ENCODE measurements at places on chromosomes 5 and 9.

GRCh38 chr9:20625003-20625349 lies 2.7 kb upstream of the MLLT3 start:
- no peak for DNase-seq

- DNase-seq, result no peak
Measured at GRCh38 chr5:141420855-141421488, at the start of gene PCDHGA11. Gene PCDHGA11 (plus strand): TSS chr5:141421051. CDS start chr5:141421228, 177 bp downstream.

- DNase-seq, result no peak
Measured at GRCh38 chr5:65927503-65928321, 1.3 kb downstream of the ERBIN start.

DNA sequence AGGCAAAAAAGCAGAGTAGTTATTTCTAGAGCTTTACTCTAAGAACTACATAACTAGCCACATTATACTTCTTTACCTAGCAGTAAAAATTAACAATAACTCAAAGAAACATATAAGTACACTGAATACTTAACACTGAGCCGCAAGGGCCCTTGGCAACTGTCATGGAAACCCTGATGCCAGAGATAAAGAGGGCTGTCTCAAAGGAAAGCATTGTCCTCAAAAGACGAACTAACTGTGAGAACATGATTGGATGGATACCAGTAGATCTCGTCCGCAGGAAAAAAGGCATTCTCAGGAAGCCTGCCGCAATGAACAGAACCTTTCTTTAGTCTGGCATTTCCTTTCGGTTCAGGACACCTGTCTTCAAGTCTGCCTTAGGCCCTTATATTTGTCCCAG lies 379.0 kb upstream of the SLC30A5 start:
- no peak for DNase-seq

DNA sequence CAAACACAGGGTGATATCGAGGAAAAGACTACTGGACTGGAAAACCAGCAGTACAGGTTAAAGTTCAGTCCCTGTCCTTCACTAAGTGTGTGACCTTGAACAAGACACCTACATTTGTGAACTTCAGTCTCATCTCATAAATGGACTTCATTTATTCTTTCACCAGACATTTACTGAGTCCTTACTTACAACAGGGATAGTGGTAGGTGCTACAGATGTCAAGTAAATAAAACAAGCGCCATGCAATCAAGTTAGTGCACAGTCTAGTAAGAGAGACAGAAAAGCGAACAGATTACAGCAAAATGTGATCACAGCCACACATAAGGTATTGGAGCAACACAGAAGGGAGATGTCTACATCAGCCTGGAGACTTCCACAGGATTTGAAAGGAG lies 413.2 kb downstream of the ACTL7B start:
- DNase-seq, result no peak

- DNase-seq, result no peak
Measured at GRCh38 chr5:6488021-6488420, 39.4 kb downstream of the UBE2QL1 start.

GRCh38 chr5:10880934-10881333 lies 119.9 kb upstream of the DAP start:
- DNase-seq, result no peak

- DNase-seq, result no peak
Measured at GRCh38 chr9:17532461-17532860, 46.4 kb upstream of the SH3GL2 start.

DNA sequence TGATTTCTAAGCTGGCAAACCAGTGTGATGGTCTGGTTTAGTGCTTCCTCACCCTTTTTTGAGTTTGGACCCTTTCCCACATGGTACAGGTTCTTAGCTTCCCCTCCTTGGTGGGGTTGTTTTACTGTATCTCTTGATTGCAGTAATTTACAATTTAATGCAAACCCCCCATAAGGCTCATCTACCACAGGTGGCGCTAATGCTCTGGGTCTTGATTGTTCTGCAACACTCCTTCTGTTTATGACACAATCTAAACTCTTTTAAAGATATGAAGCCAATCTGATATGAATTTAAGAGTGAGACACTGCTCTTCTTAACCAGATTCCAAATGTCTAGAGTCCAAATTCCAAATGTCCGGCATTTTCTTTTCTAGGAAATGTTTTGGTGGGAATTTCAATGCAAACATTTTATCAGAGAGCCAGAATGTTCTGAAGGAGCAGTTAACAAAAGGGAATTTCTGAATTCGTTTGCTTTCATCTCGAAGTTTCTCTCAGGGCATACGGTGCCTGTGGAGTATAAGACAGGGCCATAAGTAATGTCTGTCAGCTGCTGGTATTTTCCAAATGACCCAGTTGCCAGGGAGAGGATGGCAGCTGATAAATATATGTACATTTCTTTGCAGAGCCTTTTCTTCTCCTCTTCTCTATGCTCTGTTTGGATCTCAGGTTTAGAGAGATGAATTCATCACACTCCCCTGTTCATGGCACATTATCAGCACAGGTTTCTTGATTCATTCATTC lies 246.8 kb downstream of the ARHGAP26 start:
- DNase-seq, result no peak

DNA sequence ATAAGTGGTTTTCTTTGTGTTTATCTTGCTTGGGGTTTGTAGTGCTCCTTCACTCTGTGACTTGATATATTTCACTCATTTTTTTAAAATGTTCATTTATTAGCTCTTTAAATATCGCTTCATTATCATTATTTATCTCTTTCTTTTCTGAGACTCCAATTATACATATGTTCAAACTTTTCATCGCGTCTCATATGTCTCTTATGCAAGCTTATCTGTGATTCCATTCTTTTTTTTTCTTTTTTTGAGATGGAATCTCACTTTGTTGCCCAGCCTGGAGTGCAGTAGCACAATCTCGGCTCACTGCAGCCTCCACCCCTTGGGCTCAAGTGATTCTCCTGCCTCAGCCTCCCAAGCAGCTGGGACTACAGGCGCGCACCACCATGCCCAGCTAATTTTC lies 73.9 kb upstream of the GABRP start:
- no peak for DNase-seq

DNA sequence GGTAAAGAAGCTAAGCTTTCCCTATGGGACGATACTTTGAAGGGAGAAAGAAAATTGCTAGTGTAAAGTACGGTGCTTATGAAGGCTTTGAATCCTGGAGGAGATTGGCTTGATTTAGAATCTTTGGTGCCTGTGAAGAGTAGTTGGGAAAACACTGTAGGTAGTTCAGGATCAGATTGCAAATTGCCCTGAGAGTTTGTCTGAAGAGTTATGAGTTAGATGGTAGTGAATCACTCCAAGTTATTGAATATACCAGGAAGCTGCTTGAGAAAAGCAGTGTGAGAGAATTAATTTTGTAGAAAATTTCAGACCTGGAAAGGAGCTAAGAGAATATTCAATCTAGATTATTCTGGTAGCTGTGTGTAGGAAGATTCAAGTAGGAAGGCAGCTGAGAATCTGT lies 11.5 kb downstream of the MAN2A1 start:
- DNase-seq, result no peak

GRCh38 chr9:120909904-120910303 lies 16.7 kb downstream of the TRAF1 start:
- no peak for DNase-seq

DNA sequence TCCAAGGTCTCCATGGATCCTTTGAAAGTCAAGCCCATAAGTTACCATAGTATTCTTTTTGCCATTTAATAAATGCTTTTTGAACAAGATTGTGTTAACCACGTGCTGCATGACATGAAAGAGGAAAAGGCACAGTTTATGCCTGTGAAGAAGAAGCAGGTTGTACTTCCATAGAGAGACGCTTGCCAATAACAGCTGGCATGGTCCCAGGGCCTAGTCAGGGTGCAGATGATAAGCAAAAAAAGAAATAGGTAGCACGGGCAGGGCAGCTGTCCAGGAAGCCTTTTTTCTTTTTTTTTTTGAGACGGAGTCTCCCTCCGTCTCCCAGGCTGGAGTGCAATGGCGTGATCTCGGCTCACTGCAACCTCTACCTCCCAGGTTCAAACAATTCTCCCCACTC lies 71.8 kb upstream of the CLINT1 start:
- no peak for DNase-seq

DNA sequence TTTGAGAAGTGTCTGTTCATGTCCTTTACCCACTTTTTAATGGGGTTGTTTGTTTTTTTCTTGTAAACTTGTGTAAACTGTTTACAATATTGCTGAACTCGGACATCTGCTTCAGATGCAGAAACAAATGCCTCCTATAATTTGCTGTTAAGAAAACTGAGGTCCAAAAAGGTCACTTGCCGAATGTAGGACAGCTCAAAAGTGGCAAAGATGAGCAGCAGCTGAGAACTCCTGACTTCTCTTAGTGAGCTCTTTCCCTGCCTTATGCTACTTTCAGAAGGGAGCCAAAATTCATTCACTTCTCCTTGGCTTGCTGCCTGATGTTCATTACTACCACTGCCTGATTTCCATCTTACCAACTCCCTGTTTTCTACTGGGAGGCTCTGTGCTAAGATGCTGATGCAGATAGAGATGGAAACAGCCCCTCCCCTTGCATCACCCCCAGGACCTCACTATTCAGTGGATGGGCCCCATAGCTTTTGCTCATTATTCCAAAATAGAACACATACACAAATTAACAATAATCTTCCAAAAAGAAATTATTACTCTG lies 60.1 kb downstream of the SEMA6A start:
- no peak for DNase-seq

DNA sequence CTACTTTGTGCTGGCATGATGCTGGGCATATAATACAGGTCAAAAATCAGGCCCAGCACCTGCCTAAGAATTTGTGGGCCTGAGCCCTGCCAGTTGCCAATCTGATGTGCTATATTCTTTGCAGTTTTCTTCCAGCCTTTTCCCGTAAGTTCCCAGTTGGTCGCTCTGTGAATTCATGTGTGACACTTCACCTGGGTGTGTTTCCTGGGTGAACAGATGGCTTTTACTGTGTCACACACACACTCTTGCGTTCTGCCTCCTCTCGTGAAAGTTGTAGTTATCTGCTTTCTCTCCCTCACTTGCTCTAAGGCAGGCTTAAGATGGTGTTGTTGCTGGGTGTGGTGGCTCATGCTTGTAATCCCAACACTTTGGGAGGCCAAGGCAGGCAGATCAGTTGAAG lies 153.5 kb upstream of the DMRT1 start:
- no peak for DNase-seq

GRCh38 chr9:3292311-3292710 lies 233.5 kb downstream of the RFX3 start:
- no peak for DNase-seq

DNA sequence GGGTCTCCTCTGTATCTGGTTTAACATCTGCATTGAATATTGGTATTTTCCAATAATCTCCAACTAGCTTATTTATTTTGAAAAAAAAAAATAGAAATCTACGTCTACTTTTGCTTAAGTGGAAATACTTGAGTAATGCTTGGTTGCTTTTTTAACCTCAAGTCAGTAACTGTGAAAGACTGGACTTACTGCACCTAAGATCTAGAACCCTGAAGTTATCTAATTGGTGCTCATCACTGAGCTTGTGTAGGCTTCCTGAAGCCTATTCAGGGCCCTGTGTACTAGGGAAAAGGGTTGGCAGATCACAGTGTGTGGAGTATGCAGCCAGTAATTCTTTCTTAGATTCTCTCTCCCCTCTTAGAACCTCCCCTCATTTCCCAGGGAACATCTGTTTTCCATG lies 16.2 kb downstream of the SLC1A1 start:
- no peak for DNase-seq

- no peak for DNase-seq
Measured at GRCh38 chr5:56530626-56531138, 284.7 kb upstream of the MAP3K1 start.

- no peak for DNase-seq
Measured at GRCh38 chr5:115389799-115390382, 93.4 kb upstream of the CCDC112 start.

DNA sequence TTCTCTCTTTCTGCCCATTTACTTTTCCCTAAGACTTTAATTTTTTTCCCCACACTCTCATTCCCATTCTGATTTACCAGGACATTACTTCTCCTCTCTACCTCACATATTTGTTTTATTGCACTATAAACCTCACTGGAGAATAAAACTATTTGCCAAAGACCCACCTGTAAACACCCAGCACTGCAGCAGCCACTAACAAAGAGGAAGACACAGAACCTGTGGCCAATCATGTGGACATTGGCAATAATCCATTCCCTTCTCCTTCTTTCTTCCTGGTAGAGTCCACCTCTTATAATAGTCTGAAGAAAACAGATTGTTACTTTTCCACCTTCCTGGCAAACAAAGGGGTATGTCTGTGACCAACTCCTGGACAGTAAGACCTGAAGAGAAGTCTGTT lies 8.3 kb upstream of the THBS4 start:
- no peak for DNase-seq

GRCh38 chr9:104911032-104911607 lies 16.8 kb downstream of the ABCA1 start:
- no peak for DNase-seq

DNA sequence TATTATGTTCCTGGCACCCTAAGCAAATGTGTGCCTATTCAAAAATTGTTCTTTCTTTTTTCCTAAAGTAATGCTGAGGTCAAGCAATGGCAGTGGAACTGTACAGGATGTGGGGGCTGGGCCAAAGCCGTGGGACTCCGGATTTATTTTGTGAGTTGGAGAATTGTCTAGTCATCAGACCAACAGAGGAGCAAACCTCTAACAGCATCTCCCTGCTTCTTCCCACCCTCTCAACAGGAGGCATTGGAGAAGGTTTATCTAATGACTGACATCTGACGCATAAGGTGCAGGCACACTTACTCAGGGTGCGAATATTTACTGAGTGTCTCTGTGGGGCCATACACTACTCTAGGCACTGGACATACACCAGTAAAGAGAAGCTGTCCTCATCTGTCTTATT lies 38.6 kb downstream of the MARCHF11 start:
- no peak for DNase-seq

DNA sequence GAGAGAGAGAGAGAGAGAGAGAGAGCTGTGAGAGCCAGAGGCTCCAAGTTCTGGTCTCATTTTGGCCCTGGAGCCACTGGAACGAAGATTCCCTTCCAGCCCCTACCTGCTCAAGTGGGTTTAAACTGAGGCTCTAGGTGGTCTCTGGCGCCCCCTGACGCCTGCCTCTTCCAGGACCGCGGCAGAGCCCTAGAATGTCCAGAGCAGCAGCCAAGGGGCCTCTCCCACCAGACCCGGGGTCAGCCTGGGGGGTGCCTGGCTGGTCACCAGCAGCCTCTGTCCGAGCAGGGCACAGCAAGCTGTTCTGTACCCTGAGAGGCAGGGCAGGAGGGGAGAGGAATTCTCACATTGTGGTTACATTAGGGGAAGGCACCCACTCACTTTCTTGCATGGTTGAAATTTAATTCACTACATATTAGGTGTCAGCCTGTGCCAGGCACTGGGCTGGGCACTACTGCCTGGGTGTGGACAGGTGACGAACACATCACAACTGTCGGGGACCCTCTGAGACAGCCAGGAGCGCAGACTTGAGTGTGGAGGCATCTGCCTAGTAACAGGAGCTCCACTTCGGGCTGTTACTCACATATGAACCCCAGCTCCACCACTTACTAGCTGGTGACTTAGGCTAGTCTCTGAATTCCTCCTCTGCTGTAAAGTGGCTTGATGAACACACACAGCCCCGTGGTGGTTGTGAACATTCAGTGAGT lies 44.5 kb downstream of the AMBP start:
- DNase-seq, result peak; percentile 43

GRCh38 chr9:16445141-16445920 lies 425.1 kb downstream of the BNC2 start:
- DNase-seq, result no peak

- DNase-seq, result no peak
Measured at GRCh38 chr9:77752554-77752953, 104.4 kb upstream of the GNA14 start.

GRCh38 chr9:87513161-87513560 lies 15.5 kb downstream of the DAPK1 start:
- no peak for DNase-seq
